ENCODE measurements at places on chromosomes 11 and 22.

GRCh38 chr11:47274495-47275235, 4.7 kb downstream of the MADD start:
- no peak for DNase-seq

- no peak for DNase-seq
Observed at GRCh38 chr11:94504689-94505293, 7.5 kb upstream of the C11orf97 start.

DNA sequence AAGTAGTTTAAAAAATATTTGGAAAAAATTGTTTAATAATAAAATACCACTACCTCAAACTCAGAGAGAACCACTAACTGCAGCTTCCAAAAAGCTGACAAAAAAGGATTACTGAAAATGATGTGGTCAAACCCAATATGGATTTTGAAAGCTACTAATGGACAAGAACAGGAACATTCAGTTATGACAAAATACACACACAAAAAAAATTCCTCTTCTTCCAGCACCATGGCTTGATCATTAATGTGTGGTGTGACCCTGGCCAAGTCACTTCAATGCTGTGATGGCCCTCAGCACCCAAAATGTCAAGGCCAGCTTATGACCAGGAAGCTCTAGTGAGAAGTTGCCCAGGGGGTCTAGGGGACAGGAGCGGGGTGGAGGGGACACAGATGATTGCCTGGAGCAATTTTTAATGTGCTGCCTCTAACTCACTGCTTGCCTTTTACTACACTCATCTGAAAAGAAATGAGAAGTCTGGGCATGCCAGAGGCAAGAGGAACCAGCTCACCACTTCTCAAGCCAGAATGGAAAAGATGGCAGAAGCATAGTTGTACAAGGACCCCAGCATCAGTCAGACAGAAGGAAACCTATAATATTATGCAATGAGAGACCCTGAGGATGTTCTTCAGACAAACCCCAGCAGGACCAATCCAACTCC, 2.2 kb downstream of the SMCO4 start:
- no peak for DNase-seq

DNA sequence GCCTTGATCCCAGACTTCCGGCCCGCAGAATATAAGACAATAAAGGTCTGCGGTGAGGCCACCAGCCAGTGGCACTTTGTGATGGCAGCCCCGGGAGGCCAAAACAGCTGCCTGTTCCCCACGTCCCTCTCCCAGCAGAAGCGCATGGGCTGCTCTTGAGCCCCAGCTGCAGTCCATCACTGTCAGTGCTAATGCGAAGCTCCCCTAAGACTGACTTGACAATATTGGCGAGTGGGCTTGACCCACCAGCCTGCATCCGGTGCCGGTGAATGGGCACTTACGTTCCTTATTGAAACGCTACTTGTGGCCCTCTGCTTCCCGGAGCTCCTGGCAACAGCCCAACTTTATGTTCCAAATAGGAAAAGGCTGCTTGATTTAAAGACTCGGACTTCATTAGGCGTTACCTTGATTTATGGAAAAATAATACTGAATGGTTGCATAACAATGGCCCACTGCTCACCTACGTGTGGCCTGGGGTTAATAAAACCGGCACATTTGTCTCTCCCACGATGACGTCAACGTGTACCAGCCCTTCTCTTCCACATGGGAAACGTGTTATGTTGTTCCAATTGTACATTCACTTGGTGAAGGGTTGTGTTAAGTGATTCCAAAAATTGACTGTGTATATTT, 93.4 kb upstream of the SEPTIN5 start:
- no peak for DNase-seq

DNA sequence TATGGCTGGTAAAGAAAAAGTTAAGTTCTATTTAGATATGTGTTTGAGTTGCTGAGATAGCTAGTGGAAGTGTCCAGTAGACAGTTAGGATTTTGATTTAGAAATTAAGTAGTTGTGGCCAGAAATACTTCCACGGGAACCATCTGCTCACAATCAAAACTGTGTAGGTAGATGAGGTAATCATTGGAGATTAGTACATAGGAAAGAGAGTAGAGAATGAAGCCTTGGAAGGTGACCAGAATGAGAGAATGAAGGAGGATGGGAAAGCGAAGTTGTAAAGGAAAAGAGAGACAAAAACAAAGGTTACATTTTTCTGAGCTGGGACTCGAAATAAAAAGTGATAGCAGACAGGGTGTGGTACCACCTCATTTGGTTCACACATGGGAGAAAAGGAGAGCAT, 296.9 kb upstream of the SORL1-AS1 start:
- DNase-seq: no peak

DNA sequence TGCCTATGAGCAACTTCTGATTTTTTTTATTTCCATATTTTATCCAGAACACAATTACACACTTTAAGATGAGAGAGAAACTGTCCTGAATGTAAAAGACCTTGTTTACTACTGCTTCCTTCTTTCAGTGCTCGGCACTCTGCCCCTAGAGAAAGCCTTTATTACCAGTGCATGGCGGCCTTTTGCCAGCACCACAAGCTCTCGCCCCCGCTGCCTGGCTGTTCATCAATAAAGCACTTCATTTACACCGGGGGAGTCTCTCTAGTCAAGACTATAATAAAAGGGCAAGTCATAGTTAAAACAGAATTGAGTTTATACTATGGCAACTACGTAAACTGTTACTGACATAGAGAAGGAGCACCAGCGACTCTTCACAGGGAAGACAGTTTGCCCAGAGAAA, 259.5 kb downstream of the CADM1 start:
- no peak for DNase-seq

GRCh38 chr22:24805790-24806662, at the start of gene SGSM1:
SGSM1 (plus strand) TSS chr22:24806211; CDS start chr22:24806326, 115 bp downstream.
- peak; percentile 28 for DNase-seq

DNA sequence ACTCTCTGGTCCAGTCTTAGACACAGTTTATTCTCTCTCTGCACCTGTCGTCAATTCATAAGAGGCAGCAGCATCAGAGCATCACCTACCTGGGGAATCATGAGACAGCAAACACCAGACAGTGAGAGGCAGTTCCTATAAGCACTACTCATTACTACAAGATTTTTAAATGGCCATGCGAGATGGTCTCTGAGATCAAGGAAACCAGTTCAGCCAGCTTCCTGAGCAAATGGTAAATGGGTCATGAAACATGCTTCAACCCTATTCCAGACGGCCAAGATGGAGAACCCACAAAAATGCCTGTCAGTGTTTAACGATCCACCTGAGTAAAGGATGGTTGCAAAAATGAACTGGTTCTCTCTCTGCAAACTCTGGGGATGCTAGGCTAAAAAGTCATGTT, 52.9 kb downstream of the SYTL2 start:
- no peak for DNase-seq

GRCh38 chr11:75254326-75254725, 13.8 kb downstream of the TPBGL start:
- no peak for DNase-seq

DNA sequence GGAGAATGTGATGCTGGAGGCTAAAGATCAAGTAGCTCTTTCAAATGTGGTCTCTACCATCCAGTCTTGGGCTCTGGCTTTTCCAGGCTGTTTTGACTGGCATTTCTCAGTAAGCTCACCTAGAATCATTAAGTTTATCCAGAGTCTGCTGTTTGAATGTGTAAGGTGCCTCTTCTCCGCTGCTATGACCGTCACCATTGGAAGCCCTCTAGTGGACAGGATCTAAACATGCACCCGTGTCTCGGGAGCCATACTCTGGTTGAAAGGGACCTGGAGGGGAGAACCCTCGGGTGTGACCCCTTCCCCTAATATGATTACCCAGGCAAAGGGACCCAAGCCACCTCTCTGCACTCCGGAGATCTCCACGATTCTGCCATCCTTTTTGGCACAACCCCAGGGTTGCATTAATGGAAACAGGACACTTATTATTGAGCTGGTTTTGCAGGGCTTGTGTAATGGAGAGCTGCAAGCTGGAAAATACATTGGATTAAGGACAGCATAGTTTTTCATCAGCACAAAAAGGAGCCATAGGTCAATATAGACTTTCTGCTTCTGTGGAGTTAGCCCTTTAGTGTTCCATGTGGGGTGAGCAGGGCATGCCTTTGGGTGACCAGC, 191.0 kb upstream of the LARGE1 start:
- DNase-seq: no peak

- DNase-seq: no peak
Observed at GRCh38 chr11:120392793-120393192, 56.6 kb downstream of the ARHGEF12 start.

- DNase-seq: no peak
Observed at GRCh38 chr22:31333641-31334040, 12.5 kb downstream of the PATZ1 start.

- no peak for DNase-seq
Observed at GRCh38 chr11:109036011-109036410, 371.1 kb downstream of the DDX10 start.

DNA sequence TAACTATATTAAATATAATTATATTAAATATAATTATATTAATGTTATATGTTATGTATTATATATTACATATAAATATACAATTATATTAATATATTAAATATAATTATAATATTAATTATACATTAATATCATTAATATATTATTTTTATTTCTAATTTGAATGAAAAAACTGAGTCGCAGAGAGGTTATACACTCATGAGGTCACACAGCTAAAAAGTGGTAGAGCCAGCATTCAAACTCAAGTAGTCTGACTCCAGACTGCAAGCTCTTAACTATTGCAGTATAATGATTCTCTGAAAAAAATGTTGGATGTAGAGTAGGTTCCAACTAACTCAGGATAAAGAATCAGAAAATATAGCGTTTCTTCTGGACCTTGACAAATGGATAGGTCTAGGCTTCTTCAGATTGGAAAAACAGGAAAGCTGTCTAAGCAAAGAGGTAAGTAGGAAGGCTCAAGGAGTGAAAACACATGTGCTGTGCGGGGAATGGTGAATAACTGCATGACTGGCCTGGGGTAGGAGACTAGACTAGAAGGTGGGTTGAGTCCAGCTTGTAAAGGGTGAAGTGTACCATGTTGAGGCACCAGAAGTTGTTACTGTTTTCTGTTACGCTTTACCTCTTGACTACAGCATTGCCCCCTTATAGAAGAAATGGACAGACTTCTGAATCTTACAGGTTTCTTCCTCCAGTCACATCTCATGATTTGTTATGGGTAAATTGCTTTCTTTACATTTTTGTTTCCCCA, 80.3 kb downstream of the TRIM44 start:
- no peak for DNase-seq

GRCh38 chr22:33361581-33361980, 303.4 kb upstream of the SYN3 start:
- DNase-seq: no peak

DNA sequence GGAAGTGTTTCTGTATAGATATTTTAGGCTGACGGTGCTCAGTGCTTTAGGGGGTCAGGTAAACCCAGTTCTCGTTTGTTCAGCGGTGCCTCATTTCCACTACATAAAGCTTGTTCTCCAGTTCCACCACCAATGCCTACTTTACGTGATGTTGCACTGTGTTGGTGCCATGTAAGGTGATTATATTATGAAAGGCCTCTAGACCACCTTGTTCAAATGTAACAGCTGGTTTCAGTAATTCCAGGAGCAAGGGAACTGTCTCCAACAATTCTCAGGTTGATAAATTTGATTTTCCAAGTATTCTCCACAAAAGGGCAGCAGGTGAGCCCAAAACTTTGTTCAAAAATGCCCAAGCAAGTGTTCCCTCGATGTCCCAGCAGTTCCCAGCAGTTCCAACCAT, 83.7 kb upstream of the SEPTIN5 start:
- no peak for DNase-seq

DNA sequence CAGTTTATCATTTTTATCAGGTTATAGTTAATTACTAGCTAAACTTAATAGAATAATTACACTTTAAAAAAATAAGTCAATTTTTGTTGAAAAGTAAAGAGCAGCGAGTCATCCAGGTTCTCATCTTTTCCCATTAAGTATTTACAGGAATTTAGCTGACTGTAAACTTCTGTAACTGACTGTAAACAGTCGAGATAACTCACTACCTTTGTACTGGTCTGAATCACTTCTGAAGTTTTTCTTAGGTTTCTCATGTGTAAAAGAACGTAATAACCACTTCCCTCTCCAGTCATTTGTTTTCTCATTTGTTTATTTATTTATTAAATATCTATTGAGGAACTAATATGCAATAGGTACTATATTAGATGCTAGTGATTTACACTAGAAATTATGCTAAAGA, 270.8 kb downstream of the DYNC2H1 start:
- no peak for DNase-seq

DNA sequence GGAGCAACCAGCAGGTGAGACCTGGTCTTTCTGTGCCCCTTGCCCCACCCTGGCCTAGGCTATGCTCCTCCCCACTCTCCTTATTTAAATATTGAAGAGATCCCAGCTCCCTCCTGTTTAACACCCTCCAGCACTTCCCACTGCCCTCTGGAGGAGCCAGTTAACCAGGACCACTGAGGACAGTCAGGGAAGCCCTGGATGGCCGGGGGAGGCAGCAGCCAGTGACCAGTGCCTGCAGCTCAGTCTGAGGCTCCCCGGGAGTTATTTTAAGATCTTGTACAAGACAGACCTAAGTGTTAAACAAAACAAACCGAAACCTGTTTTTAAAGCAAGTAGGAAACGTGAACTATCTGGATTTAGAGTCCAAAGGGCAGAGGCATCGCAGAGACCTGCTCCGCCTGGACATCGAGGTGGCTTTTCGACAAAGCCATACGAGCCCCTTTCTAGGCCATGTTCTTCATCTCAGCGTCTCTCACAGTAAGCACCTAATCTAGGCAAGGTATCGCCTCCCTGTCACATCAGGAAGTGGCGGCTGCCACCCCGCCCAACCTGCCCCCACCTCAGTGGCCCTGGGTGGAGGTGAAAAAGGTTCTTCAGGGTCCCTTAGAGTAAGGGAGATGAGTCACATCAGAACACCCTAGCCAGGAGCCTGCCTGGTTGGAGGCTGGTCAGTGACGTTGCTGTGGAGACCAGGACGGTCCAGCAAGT, 35.2 kb downstream of the TRMU start:
- DNase-seq: peak; percentile 42

DNA sequence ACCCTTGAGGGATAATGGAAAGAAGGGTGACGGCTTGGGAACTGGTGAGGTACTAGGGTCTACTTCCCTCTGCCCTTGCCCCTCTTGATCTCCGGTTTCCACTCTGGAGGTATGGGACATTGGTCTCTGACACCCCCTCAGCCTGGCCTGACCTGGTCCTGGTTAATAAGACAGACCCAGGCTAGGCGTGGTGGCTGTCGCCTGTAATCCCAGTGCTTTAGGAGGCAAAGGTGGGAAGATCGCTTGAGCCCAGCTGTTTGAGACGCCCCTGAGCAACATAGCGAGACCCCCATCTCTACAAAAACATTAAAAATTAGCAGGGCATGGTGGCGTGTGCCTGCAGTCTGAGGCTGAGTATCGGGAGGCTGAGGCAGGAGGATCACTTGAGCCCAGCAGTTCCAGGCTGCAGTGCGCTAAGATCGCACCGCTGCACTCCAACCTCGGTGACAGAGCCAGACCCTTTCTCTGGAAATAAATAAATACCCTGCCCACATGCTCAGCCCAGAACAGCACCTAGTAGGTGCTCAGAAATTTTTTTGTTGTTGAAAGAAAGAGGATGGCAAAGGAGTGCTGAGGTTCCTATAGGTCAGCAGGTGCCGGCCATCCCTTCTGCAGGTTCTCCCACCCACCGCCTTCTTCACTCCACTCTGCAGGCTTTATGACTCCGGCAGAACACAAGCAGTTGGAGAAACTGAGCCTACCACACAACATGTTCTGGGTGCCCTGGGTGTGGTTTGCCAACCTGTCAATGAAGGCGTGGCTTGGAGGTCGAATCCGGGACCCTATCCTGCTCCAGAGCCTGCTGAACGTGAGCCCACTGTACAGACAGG, 6.3 kb downstream of the BEST1 start:
- DNase-seq: no peak

GRCh38 chr22:19959043-19959586, 17.5 kb upstream of the TXNRD2 start:
- no peak for DNase-seq
